ENCODE measurements at places on chromosomes 16 and 17.

- no peak for DNase-seq
These were observed 10.7 kb downstream of the CACNG1 start for GRCh38 chr17:67055041-67055443.

GRCh38 chr16:84482001-84482891 is 22.2 kb downstream of the MEAK7 start:
- peak; percentile 67 for DNase-seq

- no peak for DNase-seq
These were observed 70.5 kb upstream of the GNG13 start for GRCh38 chr16:870856-871561.

GRCh38 chr17:49553676-49554335 is 21.9 kb upstream of the NXPH3 start:
- no peak for DNase-seq

GRCh38 chr16:66275775-66276428 is 90.6 kb upstream of the CDH5 start:
- DNase-seq, result peak; percentile 65

DNA sequence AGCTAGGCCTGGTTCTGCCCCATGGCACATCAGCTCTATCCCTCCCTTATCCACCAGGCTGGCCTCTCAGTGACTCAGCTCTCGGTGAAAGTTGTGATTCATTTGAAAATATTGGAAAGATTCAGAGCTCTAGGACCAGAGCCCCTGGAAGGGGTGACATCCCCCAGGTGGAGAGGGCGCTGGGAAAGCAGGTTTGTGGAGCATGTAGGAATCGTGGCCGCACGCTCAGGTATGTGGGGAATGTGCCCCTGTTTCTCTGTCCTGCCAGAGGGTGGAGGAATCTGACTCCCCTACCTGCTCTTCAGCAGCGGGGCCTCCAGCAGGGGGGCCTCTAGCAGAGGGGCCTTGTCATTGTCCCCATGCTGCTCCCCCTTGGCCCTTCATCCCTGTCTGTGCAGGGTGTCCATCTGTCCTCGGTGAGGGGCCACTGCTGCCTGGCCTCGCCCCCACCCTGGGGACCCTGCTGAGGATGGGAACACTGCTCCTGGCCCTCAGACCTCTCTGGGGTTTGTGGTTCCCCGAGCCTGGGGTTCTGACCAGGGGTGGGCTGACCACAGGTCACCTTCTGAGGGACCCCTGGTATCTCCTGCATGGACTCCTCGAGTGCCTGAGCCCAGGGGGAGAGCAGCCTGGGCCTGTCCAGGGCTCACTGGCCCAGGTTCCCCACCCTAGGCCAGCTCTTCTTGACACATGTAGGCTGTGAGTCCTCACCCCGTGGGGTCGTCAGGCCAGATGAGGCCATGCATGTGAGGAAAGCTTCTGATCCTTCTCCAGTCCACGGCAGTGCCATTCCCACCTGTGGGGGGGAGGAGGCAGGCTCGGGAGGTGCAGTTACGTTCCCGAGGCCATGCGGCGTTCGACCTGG is 47.5 kb downstream of the NT5M start:
- no peak for DNase-seq

- DNase-seq, result no peak
These were observed 134.7 kb downstream of the PMP22 start for GRCh38 chr17:15130426-15130825.

- no peak for DNase-seq
These were observed 98.3 kb upstream of the CIBAR2 start for GRCh38 chr16:85210423-85211169.

- DNase-seq, result no peak
These were observed 9.8 kb downstream of the SMIM5 start for GRCh38 chr17:75642784-75643642.

DNA sequence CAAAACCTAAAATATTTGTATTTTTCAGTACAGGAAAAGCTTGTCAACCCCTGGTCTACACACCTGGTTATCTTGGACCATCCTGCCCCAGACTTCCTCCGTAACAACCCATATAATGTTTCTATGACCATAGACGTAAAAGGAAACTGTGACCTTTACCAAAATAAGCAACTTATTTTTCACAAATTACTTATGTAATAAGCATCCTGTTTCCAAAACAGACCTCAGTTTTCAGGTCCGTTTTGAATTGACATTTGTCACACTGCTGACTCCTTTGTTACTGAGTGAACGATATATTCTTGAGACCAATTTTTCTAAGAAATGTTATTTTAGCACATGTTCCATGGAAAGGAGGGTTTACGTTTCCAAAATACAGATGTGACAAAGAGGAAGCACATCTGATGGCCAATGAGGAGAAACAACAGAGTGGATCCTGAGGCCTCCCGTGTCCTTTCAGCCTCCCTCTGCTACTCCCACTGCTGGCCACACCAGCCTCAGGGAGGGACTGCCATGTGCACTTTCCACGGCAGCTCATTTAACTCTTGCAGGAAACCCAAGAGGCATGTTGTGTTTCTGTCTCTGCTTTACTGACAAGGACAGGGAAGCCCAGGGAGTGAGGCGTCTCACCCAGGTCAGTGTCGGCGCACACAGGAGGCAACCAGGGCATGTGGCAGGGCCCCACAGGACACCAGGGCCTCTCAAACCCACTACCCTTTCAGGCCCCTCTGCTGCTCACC is 20.1 kb upstream of the ALDH3A1 start:
- DNase-seq, result no peak

GRCh38 chr17:37111329-37111728 is 162.6 kb downstream of the AATF start:
- no peak for DNase-seq

DNA sequence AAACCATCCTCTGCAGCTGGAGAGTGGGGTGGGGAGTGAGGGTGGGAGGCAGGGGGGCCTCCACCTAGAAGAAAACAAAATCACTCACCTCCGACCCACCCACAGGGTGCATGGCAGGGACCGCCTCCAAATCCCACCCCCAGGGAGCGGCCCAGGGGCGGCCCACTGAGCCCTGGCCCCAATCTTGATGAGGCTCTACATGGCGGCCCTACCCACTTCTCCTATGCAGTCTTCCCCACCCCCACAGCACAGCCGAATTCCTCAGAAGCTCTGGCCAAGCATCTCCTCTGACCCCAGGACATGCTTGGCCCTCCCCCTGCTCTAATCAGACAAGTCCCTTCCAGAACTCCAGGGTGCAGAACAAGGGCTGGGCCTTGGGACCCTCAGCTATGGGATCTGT is 18.2 kb upstream of the FASN start:
- no peak for DNase-seq

Data from kidney capillary endothelial cell (primary cell).